ENCODE measurements at places on chromosomes 5 and 9.
A peak's percentile ranks its signal among the peaks of the same experiment; 100 is the strongest.

DNA sequence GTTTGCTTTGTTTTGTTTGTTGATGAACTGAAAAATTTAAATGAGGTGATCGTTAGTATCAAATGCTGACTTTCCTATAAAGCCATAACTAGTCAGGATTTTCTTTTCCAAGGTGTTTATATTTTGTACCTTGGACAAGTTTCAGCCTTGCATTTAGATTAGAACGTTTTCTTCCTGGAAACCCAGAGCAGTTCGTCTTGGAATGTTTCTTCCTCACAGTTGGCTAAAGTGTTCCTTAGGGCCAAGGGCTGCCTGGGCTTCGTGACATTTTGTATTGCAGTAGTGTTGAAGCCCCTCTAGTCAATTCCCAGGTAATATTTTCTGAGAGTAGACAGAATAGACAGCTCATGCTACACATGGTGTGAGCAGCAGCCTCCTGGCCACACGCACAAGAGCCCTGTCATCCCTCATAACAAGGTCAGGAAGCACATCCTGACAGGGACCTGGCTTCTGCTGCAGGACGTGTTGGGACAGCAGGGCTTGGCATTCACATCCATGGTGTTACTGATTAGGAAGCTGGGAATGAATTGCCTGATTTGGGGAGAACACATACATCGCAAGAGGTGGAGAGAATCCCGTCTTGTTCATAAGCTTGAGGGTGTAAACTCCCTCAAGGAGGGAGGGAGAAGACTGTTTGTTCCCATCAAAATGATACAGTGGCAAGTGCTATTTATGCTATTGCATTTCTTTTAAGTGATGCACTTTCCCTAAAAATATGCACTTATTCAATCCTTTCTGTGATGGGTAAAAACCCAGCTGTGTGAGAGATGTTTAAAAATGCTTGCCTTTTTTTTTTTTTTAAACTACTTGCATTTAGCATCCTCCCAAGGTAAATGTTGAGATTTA, 31.7 kb downstream of the FUBP3 start:
- no peak for DNase-seq

DNA sequence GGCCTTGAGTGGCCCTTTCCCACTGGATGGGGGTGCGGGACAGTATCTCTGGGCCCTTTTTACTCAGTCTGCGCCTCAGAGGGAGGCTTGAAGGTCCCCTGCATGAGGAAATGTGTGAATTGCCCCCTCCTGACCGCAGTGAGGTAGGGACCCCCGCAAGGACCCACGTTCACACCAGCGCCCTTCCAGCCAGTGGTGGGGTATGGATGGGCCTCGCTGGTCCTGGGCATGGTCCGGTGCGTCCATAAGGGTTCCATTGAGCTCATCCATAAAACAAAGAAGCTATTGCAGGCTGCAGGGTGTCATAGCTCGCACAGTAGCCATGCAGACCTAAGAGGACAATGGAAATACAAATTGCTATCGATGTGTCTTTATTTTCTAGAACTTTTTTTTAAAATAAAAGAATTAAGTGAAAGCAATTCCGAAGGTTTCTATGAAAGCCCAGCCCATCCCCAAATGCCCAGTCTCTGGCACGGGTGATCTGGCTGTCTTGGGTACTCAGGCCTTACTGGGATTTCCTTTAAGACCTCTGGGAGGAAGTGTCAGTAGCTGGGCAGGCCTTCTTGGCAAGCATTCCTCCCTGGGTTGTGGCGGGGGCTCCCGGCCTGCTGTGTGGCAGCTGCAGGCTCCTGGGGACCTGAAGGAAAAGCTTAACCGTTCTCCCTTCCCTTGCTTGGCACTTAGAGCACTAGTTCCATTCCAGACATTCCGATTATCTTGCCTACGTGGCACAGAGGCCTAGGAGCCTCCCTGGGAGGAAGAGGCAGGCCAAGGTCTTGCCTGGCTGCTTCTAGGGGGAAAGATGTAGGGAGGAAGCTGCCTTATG, 1.5 kb upstream of the SEMA5A start:
- DNase-seq, result no peak

- no peak for DNase-seq
Measured at GRCh38 chr5:96048763-96049162, 87.1 kb upstream of the ELL2 start.

GRCh38 chr5:136081217-136081591, 51.4 kb upstream of the SMAD5 start:
- DNase-seq, result no peak

DNA sequence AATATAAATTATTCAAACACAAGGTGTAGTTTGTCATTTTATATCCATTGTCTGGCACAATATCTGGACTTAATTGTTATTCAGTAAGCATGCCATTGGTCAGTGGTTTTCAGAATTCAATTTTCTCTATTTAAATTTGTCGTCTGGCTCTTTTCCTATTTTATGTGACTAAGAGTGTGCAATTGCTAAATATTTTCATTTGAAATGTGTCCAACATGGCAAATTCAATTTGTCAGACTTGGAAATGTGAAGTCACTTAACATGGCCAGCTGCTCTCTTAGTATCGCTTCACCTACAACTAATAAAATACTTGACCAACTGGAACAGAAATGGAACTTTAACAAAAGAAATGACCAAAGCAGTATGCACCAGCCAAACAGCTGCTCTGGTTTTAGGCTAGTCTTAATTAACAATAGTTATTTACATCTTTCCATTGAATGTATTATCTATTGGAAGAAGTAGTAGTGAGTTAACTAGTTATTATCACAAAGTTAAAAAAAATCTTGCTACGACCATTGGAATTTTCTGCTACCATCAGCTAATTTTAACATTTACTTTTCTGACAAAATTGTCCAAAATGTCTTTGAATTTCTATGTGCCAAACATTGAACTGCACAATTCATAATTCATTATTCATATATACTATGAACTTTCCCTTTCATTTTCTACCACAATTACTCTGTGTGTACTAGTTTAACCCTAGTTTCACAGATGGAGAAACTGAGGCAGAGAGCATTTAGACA, 720.7 kb upstream of the FAM174A start:
- no peak for DNase-seq

- no peak for DNase-seq
Measured at GRCh38 chr5:117473165-117473564, 898.5 kb upstream of the SEMA6A start.

- DNase-seq, result no peak
Measured at GRCh38 chr9:30758726-30759446, 1625.6 kb upstream of the ACO1 start.

DNA sequence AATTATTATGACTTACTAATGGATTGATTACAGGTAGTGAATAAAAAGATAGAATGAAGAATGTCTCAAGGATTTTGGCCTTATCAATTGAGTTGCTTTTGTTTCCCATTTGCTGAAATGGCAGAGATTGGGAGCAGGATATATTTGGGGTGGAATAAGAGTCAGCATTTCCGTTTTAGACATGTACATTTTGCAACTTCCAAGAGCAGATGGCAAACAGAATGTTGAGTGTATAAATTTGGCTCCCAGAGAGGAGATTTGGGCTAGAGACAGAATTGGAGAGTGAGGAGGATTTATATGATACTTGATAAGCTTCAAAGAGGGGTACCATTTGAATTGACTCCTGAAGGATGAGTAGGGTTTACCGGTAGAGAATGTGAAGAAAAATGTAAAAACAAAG, 437.9 kb upstream of the PAPPA start:
- no peak for DNase-seq

DNA sequence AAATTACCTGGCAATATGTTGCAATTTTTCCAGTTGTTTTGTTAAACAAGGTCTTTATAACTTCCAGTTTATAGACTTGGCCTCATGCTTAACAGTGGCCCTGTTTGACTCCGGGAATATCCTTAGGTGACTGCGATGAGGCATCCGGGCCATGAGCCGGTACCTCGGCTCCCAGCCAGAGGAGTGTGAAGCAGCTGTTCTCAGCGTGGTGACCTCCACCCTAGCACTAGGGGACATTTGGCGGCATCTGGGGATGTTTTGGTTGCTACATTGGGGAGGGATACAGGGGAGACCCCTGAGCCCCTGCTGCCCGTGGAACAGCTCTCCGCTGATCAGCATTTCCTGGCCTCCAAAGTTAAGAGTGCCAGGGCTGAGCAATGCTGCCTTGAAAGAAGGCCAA, 533.4 kb downstream of the IRX1 start:
- no peak for DNase-seq

- DNase-seq, result peak; percentile 64
Measured at GRCh38 chr9:120942186-120943001, 15.8 kb upstream of the TRAF1 start.

DNA sequence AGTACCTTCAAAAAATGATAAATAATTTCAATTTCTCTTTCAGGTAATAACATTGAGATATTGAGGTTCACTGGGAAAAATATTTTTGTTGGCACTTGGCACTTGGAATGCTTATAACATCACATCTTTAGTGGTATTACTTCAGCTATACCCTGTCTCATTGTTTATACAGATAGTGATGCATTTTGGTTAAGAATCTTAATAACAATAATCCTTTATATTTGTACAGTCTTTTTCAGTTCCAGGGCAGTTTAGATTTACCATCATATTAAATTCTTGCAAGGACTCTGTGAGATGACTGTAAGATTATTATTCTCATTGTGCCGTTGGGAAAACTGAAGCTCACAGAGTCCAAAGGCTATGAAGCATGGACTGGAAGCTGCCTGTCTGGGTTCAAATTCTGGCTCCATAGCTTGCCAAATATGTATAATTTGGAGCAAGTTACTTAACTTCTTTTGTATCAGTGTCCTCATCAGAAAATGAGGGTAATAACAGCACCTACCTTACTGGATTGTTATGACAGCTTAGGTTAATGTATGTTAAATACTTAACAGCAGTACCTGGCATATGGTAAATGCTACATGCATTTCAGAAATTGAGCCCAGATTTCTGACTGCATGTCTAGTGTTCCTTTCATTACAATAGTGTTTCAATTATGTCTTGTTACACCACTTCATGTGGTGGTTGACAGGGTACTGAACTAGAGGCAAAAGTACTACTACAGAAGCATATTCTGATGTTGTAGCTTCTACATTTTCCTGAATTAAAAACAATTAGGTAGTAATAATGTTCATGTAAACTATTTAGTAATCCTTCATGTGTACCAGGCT, 272.2 kb downstream of the PLK2 start:
- no peak for DNase-seq

DNA sequence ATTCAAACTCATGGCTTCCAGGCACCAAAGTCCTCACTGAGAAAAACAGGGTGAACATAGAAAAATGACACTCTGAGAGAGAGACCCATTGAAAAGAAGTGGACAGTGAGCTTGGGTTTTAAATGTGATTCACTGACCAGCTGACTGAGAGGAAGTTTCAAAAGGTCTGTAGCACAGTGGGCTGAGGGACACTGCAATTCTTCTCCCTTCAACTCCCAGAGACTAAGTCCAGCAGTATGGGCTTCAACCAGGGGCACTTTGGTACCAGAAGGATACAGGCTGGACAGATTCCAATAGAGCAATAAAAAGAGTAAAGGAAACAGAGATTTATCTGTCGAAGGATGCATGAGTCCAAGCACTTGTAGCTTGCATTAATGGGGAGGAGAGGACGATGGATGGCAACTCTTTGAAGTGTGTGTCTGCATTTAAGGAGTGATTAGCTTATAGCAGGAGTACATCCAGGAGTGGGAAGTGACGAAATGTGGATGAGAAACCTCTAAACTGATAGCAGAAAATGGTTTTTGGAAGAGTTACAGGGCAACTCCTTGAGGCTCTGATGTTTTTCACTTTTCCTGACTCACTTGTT, 117.0 kb upstream of the ANKRD55 start:
- DNase-seq, result no peak

- no peak for DNase-seq
Measured at GRCh38 chr9:122356627-122357026, 14.2 kb upstream of the PTGS1 start.

DNA sequence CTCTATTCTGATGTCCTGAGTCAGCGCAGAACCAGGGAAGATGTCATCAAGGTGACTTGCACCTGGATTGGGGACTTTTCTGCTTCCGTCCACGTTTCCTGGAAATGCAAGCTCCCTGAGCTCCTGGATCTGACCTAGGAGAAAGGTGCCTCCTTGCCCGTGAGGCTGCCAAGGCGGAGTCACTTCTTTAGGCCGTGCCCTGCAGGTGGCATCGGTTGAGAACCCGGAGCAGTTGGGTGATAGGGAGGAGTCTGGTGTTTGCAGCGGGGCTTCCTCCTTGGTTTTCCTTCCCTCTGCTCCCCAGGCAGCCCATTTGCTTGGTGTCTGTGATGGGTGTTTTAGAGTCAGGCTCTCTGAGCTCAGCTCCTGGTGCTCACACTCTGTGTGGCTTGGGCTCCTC, 15.2 kb downstream of the NANS start:
- no peak for DNase-seq

- no peak for DNase-seq
Measured at GRCh38 chr9:107008447-107008846, 145.5 kb downstream of the ZNF462 start.

GRCh38 chr9:15176836-15177235, 130.2 kb downstream of the TTC39B start:
- DNase-seq, result no peak

DNA sequence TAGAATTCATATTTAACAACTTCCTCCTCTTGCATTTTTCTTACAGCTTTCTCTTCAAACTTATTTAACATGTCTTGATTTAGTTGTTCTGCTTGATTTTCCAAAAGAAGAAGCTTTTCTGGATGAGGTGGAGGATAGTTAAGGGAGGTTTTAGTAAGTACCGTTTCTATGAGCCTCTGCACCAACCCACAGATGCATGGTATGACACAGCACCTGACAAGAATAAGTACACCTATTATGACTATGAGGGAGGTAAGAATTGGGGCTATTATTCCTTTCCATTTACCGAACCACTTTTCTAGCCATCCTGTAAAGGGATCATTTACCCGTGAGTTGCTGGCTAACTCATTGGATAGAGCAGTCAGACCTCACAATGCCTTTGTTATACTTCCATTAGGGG, 2.5 kb upstream of the HMGCS1 start:
- no peak for DNase-seq

GRCh38 chr5:98977723-98978122, 48.9 kb upstream of the CHD1 start:
- DNase-seq, result no peak

DNA sequence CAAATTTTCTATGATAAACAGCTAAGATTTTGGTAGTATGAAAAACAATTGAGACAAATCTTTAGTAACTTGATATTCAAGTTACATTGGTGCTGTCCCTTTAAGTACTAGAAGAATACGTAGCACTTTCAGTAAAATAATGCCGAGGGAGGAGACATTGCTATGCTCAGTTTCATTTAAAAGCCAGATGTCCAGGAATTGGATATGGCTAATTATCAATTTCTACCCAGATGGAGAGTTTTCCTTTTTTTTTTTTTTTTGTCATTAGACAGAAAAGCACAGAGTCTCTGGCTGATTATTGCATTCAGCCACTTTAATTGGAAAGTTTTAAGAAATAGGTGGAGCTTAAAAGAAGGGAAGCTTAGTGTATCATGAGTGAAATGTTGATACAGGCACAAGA, 40.4 kb upstream of the APC start:
- DNase-seq, result no peak

- DNase-seq, result no peak
Measured at GRCh38 chr9:92423612-92424011, 659 bp downstream of the OMD start.

- no peak for DNase-seq
Measured at GRCh38 chr9:114002271-114002985, 75.7 kb downstream of the AMBP start.
